HS-5 (cell line): ENCODE measurements at places on chromosomes 3 and 15.

- DNase-seq, result no peak
Measured at GRCh38 chr3:183779896-183780465, 45.4 kb downstream of the MAP6D1 start.

- no peak for DNase-seq
Measured at GRCh38 chr3:187044206-187044605, 95.1 kb downstream of the RPL39L start.

- no peak for DNase-seq
Measured at GRCh38 chr15:29688506-29689286, 133.6 kb downstream of the TJP1 start.

DNA sequence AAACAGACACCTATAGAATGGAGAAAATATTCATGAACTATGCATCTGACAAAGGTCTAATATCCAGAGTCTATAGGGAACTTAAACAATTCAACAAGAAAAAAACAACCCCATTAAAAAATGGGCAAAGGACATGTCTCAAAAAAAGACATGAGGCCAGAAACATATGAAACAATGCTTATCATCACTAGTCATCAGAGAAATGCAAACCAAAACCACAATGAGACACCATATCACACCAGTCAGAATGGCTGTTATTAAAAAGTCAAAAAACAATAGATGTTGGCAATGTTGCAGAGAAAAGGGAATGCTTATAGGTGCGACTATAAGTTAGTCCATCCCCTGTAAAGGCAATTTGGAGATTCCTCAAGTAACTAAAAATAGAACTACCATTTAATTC lies 11.4 kb upstream of the HDGFL3 start:
- DNase-seq, result no peak

- DNase-seq, result no peak
Measured at GRCh38 chr3:81998907-81999306, 237.5 kb upstream of the GBE1 start.

GRCh38 chr15:75043509-75044257 lies 20.3 kb downstream of the PPCDC start:
- no peak for DNase-seq
